Mesothelial cell of epicardium (in vitro differentiated cells): ENCODE measurements at places on chromosomes 2 and 18.

DNA sequence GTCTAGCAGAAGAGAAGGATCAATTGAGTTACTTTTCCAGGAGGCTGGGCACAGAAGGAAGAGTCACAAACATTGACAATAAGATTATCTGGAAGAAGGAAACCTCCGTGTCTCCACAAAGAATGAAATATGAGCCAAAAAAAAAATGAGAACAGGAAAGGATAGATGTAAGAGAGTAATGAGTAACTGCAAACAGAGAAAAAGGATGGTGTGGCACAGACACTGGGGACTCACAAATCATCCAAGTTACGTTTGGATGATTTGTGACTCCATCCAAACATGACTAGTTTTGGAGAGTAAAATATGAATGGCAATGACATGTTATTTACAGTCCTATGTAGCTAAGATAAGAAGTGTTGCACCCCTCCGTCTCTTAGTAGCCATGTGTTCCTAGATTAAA lies 42.8 kb upstream of the MAP2 start:
- H3K4me1 ChIP-seq = peaks cover 17% of the 10 kb centered on the region
- H3K4me3 ChIP-seq = no peak overlapping the region
- no peak for DNase-seq

GRCh38 chr2:152088006-152088405 lies 10.8 kb downstream of the CACNB4 start:
- no peak overlapping the region for H3K4me3 ChIP-seq
- H3K36me3 ChIP-seq = no peaks in the 10 kb centered on the region
- peaks cover 8% of the 10 kb centered on the region for H3K27me3 ChIP-seq
- DNase-seq = no peak
- H3K4me1 ChIP-seq = no peaks in the 10 kb centered on the region

GRCh38 chr2:168182550-168183249 lies 64.7 kb downstream of the STK39 start:
- DNase-seq = no peak
- H3K4me1 ChIP-seq = peaks cover 21% of the 10 kb centered on the region
- no peak overlapping the region for H3K27ac ChIP-seq
- peaks cover 3% of the 10 kb centered on the region for H3K36me3 ChIP-seq
- H3K4me3 ChIP-seq = no peak overlapping the region

DNA sequence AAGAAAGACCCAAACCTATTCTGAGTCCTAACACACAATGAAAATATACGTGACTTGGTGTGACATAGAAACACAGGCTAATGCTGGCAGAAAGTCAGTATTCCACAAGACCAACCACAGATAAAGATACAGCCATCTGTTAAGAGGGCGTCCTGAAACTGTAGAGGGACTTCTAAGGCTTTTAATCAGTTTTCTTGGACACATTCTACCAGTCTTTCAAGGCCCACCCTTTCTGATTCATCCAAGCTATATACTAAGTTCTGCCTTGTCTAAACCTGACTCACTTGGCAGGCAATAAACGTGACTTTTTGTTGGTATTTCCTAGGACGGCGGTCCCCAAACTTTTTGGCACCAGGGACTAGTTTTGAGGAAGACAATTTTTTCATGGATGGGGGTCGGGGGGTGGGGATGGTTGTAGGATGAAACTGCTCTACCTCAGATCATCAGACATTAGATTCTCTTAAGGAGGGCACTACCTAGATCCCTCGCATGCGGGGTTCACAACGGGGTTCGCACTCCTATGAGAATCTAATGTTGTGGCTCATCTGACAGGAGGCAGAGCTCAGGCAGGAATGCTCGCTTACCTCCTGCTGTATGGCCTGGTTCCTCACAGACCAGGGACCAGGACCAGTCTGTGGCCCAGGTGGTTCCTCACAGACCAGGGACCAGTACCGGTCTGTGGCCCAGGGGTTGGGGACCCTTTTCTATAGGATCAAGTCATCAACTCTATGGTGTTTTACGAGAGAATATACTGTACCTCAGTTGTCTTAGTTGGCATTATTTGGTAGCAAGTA lies 61.4 kb downstream of the SP3 start:
- peaks cover 27% of the 10 kb centered on the region for H3K36me3 ChIP-seq
- no peak overlapping the region for H3K27ac ChIP-seq
- H3K4me1 ChIP-seq = peaks cover 6% of the 10 kb centered on the region

DNA sequence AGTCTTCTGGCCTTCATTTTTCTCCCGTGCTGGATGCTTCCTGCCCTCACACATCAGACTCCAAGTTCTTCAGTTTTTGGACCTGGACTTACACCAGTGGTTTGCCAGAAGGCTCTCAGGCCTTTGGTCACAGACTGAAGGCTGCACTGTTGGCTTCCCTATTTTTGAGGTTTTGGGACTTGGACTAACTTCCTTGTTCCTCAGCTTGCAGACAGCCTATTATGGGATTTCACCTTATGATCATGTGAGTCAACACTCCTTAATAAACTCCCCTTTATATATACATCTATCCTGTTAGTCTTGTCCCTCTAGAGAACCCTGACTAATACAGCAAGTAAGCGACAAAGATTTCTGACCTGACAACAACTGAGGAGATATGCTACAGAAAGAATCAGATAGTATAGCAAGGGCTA lies 7.2 kb downstream of the CDC42EP3 start:
- peaks cover 43% of the 10 kb centered on the region for H3K4me1 ChIP-seq
- H3K27me3 ChIP-seq = no peaks in the 10 kb centered on the region
- DNase-seq = no peak
- H3K4me3 ChIP-seq = no peak overlapping the region
- H3K36me3 ChIP-seq = peaks cover 20% of the 10 kb centered on the region
- no peak overlapping the region for H3K27ac ChIP-seq

DNA sequence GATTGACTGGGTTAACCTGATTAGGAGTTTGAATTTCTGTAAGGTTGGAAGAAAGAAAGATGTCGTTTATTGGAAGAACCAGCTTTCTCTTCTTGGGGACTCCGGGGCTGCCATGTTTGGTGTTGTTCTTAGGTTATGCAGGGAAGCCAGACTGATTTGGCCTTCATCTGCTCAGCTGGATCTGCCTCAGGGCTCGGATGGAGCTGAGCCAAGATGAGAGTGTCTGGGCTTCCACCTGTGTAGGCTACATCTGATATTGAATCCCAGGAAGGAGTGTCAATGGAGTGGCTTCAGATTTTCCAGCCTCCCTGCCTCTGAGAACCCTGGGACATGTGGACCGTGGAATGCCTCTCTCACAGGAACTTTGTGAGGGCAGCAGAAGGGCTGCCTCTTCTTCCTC lies 126.1 kb downstream of the WDSUB1 start:
- peaks cover 22% of the 10 kb centered on the region for H3K36me3 ChIP-seq
- no peak for DNase-seq
- H3K4me1 ChIP-seq = peaks cover 76% of the 10 kb centered on the region
- H3K4me3 ChIP-seq = no peak overlapping the region
- peak overlapping the region; percentile 82 for H3K27ac ChIP-seq

GRCh38 chr2:24816884-24817283 lies 23.7 kb downstream of the CENPO start:
- H3K36me3 ChIP-seq = peaks cover 38% of the 10 kb centered on the region
